ENCODE measurements at places on chromosomes 3 and 15.

DNA sequence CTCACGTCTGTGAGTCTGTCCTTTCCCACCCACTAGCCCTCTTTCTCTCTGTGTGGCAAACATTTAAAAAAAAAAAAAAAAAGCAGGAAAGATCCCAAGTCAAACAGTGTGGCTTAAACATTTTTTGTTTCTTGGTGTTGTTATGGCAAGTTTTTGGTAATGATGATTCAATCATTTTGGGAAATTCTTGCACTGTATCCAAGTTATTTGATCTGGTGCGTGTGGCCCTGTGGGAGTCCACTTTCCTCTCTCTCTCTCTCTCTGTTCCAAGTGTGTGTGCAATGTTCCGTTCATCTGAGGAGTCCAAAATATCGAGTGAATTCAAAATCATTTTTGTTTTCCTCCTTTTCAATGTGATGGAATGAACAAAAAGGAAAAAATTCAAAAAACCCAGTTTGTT lies 97.7 kb downstream of the GAP43 start:
- DNase-seq = no peak

DNA sequence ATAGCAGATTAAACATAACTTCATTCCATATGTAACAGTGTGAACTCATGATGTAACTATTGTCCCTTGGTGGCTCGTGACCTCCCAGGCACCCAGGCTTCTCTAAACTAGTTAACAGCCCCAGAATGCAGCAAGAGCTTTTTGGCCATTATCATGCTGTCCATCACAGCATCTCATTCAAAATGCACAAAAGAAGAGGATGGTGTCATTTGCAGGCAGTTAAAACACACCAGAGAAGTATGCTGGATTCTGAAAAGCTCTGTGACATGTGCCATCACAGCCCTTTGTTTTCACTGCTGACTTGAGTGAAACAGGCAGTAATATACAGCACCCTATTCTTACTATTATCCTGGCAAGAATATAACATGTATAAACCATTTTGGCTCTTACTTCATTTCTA lies 117.6 kb upstream of the CHMP2B start:
- no peak for DNase-seq

- DNase-seq = no peak
Measured at GRCh38 chr3:85297291-85297690, 338.5 kb downstream of the CADM2 start.

- DNase-seq = no peak
Measured at GRCh38 chr3:47098910-47099309, 65.0 kb downstream of the SETD2 start.

DNA sequence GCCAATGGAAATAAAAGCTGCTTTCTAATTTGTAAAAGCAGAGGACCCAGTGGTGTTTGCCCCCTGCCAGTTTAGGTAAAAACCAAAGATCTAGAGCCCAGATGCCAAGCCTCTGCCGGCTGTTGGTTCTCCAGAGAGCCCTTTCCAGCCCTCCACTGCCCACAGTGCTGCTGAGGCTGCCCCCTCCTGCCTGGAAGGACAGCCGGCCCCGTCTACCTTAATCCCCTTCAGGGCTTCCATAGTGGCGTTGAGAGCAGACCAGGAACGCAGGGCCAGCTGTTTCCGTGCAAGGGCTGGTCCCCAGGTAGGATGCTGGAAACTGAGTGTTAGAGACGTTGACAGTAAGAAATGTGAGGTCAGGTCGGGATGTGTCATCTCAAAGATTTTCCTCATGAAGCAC lies 6.9 kb downstream of the ST8SIA2 start:
- DNase-seq = no peak

- DNase-seq = no peak
Measured at GRCh38 chr15:87866961-87867360, 389.6 kb downstream of the NTRK3 start.

DNA sequence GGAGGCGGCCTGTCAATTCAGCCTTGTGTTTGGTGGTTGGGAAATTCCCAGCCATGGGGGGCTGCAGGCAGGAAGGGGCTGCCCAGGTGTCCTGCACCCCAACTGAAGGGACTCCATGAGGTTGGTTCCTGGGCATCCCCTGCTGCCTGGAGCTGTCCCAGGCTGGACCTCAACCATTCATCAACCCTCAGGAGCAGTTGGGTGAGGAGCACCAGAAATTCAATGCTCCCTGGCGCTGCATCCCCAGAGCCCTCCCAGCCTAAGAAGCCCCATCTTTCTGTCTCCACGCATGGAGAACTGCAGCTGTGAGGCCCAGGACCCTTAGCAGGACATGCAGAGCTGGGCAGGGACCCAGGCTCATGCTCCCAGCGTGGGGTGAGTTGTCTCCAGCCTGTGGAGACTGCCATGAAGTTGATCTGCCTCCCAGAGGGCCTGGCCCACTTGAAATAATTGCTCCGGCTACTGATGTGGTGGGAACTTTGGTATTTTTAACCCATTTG lies 8.0 kb upstream of the SEMA3B start:
- no peak for DNase-seq

GRCh38 chr15:100713163-100713867 lies 110.9 kb downstream of the ASB7 start:
- no peak for DNase-seq

DNA sequence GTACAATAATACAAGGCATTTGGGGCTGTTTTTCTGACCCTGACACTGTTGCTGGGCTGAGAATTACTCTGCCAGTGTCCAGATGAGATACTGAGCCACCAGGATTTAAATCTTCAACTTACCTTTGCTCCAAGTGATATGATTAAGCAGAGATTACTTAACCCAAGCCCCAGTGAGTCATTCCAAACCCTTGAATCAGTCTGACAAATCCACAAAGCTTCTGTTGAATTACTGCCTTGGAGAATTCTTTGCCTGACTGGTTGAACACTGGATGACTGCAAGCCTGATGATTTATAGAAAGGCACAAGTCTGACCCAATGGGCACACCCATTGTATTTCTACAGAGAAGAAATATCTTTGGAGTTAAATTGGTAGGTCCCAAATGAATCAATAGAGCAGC lies 88.2 kb upstream of the TSC22D2 start:
- DNase-seq = no peak

- DNase-seq = no peak
Measured at GRCh38 chr15:85579957-85580694, 199.7 kb downstream of the AKAP13 start.

DNA sequence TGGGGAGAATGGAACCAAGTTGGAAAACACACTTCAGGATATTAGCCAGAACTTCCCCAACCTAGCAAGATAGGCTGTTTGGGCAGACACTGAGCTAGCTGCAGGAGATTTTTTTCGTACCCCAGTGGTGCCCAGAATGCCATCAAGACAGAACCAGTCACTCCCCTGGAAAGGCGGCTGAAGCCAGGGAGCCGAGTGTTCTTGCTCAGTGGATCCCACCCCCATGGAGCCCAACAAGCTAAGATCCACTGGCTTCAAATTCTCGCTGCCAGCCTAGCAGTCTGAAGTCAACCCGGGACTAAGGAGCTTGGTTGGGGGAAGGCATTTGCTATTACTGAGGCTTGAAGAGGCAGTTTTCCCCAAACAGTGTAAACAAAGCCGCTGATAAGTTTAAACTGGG lies 152.4 kb downstream of the MBNL1 start:
- DNase-seq = no peak

GRCh38 chr3:16168211-16168610 lies 6.3 kb upstream of the GALNT15 start:
- DNase-seq = no peak

DNA sequence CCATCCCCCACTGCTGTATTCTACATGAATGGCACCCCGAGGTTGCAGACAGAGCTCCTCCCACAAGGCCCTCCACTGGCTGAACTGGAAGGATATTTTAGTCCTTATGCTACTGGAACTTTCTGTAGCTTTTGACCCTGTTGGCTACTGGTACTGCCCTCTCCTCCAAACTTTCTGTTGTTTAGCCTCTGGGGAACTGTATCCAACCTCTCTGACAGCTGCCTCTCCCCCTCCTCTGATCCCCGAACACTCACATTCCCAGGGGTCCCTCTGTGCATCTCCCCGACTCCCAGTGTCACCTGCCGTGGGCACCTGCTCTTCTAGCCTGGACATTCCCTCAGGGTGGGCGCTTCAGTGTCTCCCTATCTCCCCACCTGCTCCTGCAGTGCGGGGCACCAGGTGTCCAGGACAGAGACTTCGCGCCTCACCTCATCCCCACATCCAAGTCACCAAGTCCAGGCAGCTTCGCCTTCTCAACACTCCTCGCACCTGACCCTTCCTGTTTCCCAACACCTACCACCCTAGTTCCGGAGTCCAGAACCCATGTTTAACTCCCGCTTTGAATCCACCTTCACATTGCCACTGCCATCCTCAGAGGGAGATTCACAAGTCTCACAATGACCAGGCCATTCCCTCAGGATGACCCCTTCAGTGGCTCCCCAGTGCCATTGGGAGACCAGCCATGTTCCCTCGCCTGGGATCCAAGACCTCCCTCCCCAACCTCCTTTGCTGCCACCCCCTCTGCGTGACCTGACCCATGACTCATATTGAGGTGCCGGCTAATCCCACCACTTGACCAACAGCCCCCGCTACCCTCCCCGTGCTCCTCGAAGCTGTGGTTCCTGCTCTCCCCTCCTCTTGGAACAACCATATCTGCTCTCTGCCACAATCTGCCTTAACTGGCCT lies 34.2 kb downstream of the BDH1 start:
- no peak for DNase-seq

DNA sequence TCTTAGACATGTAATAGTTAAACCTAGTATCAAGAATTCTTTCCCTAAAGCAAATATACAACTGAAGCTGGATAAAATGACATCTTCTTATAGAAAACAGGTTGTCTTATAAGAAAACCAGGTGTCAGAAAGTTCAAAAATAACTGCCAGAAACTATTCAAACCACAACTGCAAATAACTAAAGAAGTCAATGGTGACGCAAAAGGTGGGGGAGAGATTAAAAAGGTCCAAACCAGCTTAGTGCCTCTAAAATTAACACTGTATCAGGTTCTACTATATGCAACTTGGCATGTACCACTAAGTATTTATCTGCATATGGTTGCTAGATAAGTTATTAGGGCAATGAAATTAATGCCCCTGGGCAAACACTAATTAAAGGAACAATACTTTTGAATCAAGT lies 136.8 kb downstream of the TBL1XR1 start:
- no peak for DNase-seq

All from activated B cell treated with CpG ODN at 0.5 μM for 24 hours (primary cell).